Endodermal cell (in vitro differentiated cells): ENCODE measurements at places on chromosomes 6 and 20.

GRCh38 chr6:123913863-123914262, 110.2 kb downstream of the NKAIN2 start:
- DNase-seq = no peak

- DNase-seq = no peak
These were observed 64.8 kb downstream of the SLC2A10 start for GRCh38 chr20:46774236-46774635.

DNA sequence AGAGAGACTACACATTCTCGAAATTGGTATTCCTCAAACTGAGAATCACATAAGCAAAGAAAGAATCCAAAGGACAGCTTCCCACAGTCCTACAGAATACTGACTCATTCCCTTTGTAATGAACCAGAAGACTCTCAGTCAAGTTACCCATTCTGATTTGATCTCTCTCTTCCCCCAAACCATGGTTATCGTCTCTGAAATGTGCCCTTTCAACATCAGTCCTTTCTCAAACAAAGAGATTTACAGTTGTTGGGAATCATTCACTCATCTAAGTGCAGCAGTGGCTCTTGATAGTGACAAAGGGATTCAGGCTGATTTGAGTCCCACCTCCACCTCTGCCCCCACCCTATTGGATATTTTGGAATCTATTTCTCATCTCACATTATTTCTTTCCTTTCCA, 15.0 kb upstream of the RSPO3 start:
- no peak for DNase-seq

DNA sequence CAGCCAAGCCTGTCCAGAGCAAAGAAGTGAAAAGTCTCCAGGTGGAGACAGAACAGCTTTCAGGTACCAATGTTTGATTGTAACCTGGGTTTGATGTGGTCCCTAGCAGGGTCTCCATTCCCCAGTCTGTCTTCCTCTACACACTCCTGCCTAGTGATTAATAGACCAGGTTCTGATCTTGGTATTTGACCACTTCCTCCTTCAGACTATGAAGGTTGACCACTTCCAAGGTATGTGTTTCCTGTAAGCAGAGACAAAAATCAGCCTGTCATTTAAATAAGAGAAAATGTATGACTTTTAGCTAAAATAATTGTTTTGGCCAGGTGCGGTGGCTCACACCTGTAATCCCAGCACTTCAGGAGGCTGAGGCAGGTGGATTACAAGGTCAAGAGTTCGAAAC, 41.8 kb upstream of the TOP1 start:
- DNase-seq = no peak

DNA sequence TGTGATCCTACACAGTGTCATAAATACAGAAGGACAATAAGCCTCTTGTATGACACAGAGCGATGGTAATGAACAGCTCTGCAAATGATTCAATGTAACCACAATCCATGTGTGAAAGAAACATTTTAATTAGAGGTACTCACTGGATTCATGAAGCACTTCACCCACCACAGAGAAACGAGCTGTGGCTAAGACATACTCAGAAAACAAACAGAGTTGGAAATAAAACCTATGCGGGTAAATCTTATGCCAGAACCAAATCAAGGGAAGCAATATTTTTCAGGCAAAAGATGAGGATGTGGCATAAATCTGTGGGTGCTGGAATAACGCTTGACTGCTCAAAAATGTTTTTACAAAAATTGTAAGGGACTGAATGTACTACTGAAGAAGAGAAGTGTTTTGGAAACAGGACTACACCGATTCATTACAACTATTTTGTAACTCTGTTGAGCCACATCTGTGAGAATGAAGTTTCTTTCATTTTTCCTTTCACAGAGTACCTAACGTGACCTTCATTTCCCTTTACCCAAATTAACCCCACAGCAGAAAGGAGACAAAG, 112.1 kb downstream of the WDR27 start:
- DNase-seq = no peak

GRCh38 chr6:16955899-16956298, 146.0 kb upstream of the STMND1 start:
- DNase-seq = no peak

- no peak for DNase-seq
These were observed 19.3 kb downstream of the SIRT5 start for GRCh38 chr6:13593720-13594119.

- no peak for DNase-seq
These were observed 17.9 kb upstream of the CHMP4B start for GRCh38 chr20:33793011-33793931.

GRCh38 chr6:154528310-154528915, 17.9 kb upstream of the CNKSR3 start:
- no peak for DNase-seq

- DNase-seq = no peak
These were observed 8.5 kb downstream of the AP5S1 start for GRCh38 chr20:3828798-3829197.

GRCh38 chr6:14380086-14380820, 262.7 kb downstream of the CD83 start:
- DNase-seq = peak; percentile 60

DNA sequence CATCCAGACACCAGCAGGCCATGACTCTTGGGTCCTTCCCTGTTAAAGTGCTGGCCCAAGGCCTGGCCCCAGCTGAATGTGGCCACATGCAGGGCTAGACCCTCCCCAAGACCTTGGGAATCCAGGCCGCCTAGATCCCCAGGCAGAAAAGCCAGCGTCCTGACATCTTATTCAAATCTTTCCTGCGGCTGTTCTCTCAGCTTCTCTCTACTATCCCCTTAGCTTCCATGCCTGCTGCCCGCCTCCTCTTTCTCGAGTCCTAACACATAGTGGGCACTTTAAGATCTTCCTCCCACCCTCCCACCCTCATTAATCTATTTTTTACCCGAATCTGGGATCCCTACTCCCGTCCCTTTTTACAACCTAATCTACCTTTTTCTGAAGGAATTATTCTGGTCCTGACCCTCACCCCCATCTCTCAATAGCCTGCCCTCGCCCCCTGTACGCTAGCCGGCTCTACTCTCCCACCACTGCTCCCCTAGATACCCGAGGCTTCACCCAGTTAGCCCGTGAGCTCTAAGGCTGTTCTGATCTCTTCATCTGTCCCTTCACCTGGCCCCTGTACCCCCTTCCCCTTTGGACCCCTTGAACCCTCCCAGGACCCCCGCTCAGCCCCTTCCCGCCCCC, at the start of gene CCHCR1:
CCHCR1 (minus strand) TSS at position 290 of the 627 bp plus-strand sequence; CDS start at position 88, 202 bp downstream.
- DNase-seq = no peak

- DNase-seq = peak; percentile 76
These were observed 39.9 kb downstream of the RPRD1B start for GRCh38 chr20:38073307-38074071.

DNA sequence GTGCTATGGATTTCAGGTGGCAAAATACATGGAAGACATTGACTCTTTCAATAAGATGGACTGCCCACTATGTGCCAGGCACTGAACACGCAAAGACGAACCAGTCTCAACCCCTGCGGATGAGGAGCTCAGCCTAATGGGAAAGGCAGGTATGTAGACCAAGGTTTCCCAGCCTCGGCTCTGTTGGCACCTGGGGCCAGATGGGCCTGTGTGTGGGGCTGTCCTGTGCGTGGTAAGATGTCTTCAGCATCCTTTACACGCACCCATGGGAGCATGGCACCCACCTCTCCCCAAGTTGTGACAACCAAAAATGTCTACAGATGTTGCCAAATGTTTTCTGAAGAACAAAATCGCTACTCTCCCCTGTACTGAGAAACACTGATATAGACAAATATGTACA, 82.6 kb upstream of the FOXQ1 start:
- DNase-seq = no peak

DNA sequence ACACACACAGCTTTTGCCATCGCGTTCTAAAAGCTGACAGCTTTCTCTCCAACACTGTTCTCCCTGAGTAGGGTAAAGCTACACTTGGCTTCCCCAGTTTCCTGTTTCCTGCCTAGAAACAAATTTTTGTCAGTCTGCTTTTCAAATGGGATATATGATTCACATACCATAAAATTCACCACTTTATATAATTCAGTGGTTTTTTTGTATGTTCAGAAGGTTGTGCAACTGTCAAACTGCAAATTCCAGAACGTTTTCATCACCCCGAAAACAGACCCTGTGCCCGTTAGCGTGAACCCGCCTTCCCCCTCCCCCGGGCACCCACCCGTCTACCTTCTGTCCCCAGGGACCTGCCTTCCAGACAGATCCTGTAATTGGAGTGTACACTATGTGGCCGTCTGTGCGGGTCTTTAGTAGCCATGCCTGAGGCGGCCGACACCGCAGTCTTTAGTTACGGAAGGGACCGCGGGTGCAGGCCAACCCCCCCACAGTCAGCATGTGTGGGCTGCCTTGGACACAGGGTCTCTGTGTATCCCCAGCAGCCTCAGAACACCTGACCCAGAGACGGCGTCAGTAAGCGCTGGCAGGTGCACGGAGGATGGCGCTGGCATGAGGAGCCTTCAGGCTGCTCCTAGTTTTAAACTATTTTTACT, 16.6 kb downstream of the HRH3 start:
- no peak for DNase-seq

GRCh38 chr6:157732416-157733161, 90.5 kb upstream of the SNX9 start:
- DNase-seq = peak; percentile 25

- DNase-seq = peak; percentile 88
These were observed 591 bp downstream of the IBTK start for GRCh38 chr6:82246802-82247504.

DNA sequence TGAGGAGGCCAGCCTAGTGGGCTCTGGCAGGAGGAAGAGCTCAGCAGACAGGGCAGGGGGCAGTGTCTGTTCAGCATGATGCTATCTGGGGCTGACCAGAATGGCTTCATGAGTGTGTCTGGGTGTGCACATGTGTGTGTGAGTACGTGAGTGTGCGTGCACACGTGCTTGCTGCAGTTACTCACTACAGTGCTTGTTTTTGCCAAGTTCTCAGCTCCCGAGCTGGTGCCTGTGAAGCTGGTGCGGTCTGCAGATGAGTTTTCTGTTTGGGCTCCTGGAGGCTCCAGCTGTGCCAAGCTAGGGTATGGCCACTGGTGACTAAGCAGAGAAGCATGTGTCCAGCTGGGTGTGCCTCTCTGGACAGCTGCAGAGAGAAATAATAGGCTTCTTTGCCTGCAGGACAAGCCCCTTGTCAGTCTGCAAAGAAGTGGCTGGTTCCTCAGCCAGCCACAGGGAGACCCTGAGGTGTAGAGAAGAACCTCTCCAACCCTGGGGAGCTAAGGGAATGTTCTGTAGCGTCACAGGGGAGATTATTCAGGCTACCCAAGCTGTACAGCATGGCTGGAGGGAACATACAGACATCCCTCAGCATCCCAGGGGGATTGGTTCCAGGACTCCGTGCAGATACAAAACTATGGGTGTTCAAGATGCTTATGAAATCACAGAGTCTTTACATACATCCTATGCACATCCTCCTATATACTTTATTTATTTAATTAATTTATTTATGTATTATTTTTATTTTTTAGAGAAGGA, 40.2 kb upstream of the FAM50B start:
- DNase-seq = no peak

DNA sequence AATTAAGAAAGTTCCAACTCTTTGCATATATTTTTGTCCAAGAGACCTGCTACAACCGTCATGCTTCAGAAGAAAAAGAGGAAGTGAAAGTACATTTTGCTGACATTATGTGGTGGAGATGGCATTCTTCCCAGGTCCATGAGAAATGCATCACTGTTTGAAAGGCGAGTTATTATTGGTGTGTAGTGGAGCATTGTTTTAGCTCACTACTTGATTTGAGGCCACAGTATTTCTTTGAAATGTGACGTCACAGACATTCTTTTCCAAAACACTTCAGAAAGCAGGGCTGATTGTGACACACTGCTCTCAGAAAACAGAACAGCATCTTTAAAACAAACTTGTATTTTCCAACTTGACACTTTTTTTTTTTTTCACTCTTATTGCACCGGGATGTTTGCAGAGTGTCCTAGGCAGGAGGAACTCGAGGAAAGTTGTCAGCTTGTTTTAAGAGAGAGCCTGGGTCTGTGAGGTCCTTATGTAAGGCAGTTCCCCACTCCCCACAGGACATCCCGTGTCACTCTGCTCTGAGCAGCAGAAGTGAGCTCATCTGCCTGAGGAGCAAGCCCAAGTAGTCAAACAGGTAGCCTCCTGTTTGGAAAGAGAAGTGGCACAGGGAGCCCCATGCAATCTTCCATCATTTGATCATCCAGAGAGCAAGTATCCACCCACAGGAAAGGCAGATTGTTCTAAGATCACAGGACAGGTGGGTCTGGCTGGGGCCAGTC, 1.1 kb downstream of the SPTLC3 start:
- DNase-seq = no peak

DNA sequence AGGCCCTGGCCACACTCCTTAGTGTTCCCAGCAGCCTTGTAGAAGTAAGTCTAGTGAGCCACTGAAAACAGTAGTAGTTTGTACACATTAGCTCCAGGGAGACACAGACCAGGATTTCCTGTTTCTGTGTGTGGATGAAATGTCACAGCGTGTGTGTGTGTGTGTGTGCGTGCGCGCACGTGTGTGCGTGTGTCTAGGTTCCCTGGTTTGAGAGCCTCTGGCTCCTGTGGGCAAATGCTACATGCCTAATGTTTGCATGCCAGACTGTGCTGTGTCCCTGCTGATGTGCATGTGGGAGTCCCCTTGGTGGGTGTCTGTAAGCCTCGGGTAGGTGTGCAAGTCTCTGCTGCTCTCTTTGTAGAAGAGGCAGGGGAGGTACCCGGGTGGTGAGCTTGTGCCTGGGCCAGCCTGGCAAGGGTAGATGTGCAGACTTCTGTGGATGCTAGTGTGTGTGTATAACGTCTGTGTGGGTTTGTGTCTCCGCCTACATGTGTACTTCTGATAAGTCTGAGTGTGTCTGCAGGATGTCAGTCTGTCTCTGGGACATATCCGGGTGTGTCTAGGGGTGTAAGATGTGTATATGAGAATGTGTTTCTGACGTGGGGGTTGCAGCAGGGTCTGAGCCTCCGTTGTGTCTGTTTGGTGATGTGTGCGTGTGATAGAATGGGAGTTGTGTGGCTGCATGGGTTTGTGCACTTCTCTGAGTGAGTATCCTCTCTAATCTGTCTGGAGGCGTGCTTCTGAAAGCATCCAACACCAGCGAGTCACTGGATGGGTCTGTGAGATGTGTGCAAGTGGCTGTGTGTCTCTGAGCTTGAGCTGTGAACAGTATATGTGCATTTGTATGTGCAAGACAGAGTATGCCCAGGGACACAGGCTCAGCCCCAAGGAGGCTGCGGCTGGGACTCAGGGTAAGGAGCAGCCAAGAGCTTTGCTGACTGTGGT, 19.0 kb upstream of the TLDC2 start:
- DNase-seq = peak; percentile 33

DNA sequence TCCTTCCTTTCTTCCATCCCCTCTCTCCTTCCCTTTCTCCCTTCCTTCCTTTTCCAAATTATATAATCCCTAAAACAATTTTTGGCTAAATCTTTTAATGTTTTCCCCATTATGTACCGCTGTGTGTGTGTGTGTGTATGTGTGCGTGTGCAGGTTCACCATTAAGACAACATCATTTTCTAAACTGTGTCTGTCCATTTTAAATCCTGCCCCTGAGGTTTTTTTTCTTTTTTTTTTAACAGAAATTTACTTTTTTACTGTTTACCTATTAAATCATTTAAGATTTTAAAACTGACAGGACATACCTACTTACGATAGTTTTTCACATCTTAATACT, 366.3 kb upstream of the EPHA7 start:
- DNase-seq = no peak

GRCh38 chr6:20924911-20925543, 390.8 kb downstream of the CDKAL1 start:
- DNase-seq = no peak

GRCh38 chr6:12851123-12851695, 134.6 kb downstream of the PHACTR1 start:
- no peak for DNase-seq

- no peak for DNase-seq
These were observed 79.1 kb downstream of the UTRN start for GRCh38 chr6:144364208-144364720.
